ENCODE measurements at places on chromosomes 1 and 21.

GRCh38 chr1:180141381-180141934, 13.2 kb upstream of the QSOX1 start:
- no peak for DNase-seq

DNA sequence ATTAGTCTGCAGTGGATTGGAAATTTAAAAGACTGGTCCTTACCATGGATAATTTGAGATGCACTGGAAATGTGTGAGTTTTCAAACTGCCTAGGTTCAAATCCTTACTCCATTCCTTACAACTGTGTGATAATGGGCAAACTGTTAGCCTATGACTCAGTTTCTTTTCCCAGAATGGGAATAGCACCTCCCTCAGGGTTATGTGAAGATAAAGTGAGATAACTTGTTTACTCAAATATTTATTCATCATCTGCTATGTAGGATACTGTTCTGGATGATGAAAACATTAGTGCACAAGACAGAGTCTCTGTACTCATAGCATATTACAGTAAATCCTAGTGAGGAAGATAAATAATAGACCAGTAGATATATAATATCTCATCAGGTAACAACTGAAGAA, 28.6 kb downstream of the LRIG2 start:
- no peak for DNase-seq

- DNase-seq: peak; percentile 66
Observed at GRCh38 chr1:41935226-41935625, 16.5 kb upstream of the HIVEP3 start.

DNA sequence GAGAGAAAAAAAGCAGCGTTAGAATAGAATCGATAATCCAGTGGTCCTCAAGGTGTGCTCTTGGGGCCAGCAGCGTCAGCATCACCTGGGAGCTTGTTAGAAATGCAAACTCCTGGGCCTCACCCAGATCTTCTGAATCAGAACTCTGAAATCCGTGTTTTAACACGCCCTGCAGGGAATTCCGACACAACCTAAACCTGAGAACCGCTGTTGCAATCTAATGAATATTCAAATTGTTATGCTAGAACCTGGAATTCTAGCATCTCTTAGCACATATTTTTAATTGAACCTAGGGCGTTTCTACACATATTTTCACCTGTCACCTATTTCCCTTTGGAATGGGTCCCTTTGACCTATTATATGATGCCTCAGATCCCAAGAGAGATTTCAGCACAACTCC, 175.7 kb downstream of the PSMG1 start:
- no peak for DNase-seq

GRCh38 chr1:20404466-20404865, 81.5 kb downstream of the CAMK2N1 start:
- no peak for DNase-seq

- no peak for DNase-seq
Observed at GRCh38 chr1:26784023-26784871, 3.5 kb upstream of the PIGV start.

DNA sequence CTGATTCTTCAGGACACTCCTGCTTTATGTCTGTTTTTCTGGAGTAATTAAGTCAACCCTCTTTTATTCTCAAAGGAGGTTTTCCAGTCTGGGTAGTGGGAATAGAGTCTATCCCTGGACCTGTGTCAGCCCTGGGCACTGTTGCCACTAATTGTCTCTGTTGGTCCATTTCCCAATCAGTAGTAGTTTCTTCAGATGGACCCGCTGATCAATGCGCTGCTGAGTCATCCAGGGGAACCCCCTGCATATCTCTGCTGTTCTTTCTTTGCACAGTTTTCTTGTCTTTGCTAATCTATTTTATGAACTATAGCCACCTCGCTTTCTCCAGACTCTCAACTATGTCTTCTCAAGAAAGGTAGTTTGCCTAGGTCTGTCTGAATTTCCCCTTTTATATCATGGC, 82.5 kb downstream of the TNNI3K start:
- no peak for DNase-seq

DNA sequence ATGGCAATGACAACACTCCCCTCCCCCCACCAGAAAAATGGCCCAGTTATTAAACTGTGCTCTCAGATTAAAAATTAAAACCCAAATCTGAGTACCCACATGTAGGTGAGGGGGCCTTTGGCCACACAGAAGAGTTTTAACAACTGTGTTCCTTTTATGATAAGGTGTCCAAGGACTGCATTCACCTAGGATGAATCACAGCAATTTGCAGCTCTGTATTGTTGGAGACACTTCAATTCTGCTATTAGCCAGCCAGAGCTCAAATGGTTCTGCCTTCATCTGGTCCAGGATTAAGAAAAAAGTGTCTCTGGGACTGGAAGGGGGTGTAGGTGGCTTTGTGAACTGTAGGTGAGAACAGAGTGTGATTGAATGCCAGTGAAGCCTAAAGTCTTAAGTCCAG, 43.3 kb upstream of the DIRAS3 start:
- DNase-seq: no peak

GRCh38 chr1:185603158-185603557, 131.0 kb upstream of the HMCN1 start:
- DNase-seq: no peak

- DNase-seq: no peak
Observed at GRCh38 chr1:243299069-243299468, 43.2 kb downstream of the SDCCAG8 start.

DNA sequence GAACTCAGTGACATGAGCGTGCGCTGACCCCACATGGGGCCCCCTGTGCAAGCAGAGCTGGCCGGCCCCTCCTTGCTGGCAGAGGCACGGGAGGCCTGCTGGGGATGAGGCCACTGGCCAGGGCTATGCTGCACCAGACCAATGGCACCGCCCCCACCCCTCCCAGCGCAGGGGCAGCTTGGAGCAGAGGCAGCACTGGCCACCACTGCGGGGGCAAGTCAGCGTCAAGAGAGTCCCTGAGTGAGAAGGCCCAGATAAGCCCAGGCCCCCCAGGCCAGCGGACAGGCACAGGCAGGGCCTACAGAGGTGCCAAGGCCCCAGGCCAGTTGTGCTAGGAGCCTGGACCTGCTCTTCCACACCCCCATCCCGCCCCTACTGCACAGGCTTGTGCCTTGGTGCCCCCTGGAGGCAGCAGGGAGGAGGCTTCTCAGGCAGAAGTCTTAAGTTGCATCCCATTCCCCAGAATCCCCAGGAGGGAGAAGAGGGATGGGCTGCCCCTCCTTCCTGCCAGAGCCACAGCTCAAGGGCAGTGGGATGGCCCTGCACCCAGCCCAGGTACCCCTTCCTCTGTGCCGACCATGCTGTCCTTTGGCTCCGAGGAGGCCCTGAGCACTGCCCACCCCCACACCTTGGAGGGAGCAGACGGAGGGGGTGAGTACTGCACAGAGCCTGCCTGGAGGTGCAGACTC, 35.8 kb downstream of the EPHX1 start:
- no peak for DNase-seq

DNA sequence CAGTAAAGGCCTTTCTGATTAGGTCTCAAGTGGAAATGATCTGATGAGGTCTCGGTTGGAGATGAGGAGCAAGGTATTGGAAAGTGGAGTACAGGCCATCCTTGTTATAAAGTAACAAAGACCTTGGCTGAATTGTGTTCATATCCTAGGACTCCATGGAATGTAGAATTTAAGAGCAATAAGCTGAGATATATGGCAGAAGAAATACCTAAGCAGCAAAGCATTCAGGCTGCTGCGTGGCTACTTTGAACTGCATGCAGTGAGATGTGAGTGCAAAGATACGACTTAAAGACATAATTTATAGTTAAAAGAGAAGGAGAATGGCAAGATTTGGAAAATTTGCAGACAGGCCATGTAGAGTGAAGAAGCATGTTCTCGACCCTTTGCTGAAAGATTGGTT, 11.2 kb upstream of the XPR1 start:
- DNase-seq: no peak

DNA sequence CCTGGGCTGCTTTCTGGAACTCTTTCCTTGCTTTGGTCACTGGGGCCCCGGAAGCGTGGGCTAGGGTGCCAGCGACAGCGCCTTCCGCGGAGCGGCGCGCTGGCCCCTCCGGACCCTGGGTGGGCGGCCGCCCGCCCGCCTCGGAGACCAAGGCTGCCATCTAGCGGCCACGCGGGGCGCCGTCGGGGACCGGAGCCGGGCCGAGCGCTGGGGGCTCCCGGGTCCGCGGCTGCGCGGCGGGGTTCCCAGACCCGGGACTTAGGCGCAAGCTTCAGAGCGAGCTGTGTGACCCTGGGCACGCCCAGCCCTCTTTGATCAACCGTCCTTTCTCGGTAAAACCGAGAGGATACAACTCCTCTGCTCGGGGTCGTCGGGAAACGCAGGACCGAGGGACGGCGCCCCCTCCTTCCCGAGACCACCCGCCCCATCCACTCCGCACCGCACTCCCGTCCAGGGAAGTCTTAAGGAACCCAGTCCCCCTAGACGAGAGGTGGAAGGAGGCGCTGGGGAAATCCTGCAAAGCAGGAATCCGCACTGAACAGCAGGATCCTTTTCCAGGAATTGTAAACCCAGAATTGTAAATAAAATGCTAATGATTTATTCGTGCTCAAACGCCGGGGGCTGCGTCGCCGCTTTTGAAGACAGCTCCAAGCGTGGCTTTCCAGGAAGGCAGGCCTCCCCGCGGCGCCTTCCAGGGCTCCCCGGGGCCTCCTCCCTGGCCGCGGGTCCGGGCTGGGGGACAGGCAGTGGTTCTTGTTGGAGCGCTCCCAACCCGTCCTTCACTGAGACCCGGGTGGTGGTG, 41.2 kb downstream of the RRAGC start:
- no peak for DNase-seq

- no peak for DNase-seq
Observed at GRCh38 chr1:188584119-188584518, 1755.4 kb downstream of the PLA2G4A start.

DNA sequence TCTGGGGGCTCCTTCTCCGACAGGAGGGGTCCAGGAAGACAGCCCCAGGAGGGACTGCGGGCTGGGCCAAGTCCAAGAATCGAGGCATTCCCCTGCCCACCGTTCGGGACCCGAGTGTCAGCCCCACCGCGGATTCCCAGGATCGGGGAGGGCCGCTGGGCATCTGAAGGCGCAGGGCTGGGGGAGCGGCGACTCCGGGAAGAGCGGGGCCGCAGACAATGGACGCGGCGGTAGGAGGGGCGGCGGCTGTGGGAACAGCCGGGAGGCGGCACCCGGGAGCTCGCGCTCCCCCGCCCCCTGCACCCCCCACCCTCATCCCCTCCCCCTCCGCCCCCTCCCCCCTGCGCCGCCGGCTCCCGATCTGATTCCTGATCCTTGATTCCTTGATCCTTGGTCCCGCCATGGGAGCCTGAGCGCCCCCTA, at the start of gene VANGL2:
Gene VANGL2, plus strand, starts transcription at position 342 of the 423 bp plus-strand sequence. CDS start 15,274 bp downstream, outside the sequence.
- no peak for DNase-seq

- no peak for DNase-seq
Observed at GRCh38 chr1:90513956-90514355, 203.1 kb downstream of the BARHL2 start.

- DNase-seq: no peak
Observed at GRCh38 chr1:76501586-76502219, 365.6 kb upstream of the ST6GALNAC5 start.

DNA sequence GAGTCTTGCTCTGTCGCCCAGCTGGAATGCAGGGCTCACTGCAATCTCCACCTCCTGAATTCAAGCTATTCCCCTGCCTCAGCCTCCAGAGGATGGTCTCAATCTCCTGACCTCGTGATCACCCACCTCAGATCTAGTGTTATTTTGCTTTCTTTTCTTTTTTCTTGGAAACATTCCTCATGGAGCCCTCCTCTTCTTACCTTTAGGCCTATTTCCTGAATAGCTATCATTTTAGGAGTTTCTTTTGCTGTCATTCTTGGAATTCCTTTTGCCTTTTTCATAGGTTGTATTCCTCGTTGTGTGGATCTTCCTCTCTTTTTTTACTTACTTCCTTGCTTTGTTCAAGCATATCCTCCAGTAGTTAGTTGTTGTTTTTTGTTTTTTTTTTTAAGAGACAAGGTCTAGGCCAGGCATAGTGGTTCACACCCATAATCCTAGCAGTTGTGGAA, 173.8 kb downstream of the RASAL2 start:
- DNase-seq: no peak

GRCh38 chr1:44108241-44108640, 10.4 kb upstream of the KLF17 start:
- peak; percentile 10 for DNase-seq

GRCh38 chr1:224579526-224579925, 36.6 kb upstream of the CNIH3 start:
- no peak for DNase-seq

- DNase-seq: no peak
Observed at GRCh38 chr1:63463248-63463647, 59.8 kb downstream of the ITGB3BP start.

All from BJ (cell line).